Hypothalamus (tissue), 51 donors: ENCODE measurements at places on chromosomes 4 and X.

GRCh38 chr4:90580326-90580725, 453.1 kb downstream of the CCSER1 start:
- DNase-seq: no peak

- no peak for DNase-seq
Observed at GRCh38 chrX:15356444-15356843, 21.1 kb upstream of the PIGA start.

GRCh38 chrX:56000729-56001128, 231.4 kb upstream of the KLF8 start:
- no peak for DNase-seq

DNA sequence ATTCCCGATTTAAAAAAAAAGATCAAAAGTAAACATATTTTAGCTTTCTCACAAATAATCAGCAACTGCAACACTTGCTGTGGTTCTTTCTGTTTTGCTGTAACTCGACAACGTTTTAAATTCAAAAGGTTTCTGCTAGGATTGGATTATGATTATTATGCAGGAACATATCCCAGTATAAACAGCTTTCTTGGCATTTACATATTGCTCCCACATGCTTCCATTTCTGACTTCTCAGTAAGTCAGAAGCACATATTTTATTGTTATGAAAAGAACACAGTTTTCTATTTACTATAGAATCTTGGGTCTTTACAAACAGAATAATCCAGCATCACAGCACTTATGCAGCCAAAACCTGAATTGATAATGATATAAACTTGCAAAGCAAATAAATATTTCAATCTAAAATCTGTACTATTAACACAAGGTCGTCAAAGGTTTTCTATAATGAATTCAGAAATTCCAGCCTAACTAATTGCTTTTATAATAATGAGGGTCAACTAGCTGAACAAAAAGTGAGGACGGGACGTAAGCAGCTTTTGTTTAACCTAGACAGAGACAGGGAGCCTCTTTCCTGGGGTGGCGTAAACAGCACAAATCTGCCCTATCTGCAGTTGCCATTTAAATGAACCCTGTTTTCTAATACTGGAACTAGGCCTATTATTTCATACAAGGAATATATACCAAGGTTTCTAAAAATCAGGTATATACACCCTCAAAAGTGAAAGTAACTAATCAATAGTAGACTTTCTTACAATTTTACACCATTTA, 9.8 kb upstream of the PCDH18 start:
- DNase-seq: no peak

DNA sequence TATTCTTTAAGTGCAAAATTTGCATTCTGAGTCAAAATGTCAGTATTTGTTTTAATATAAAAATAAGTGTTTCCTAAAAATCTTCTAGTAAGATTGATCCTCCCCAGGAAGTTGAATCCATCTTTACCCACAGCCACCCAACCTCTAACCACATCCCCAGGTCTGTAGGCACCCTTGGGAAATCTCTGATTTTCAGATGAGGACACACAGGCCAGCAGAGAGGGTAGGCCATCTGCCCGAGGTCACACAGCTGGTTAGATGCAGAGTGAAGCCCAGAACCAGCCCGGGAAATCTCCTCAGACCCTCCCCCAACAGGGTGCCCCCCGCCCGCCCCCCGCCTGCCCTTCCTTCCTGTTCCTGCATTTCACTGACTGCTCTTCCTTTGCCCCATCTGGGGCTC, 277.5 kb downstream of the FBXW7 start:
- no peak for DNase-seq

- DNase-seq: no peak
Observed at GRCh38 chr4:93065790-93066189, 762.0 kb downstream of the GRID2 start.

DNA sequence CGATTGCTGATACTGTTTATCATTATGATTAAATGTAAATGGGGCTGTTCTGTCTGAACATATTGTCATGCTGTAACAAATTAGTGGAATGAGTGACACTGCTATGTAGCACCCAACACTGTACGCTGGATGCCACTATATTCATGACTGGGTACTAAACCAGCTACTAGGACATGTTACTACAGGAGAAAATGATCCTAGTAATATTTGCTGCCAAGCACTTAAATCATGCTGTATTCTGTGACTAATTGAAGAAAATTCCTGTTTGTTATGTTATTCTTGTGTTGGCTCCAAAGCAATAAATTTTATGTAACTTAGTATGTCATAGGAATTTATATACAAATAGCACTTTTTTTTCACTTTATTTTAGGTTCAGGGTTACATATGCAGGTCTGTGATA, 804.2 kb downstream of the CENPC start:
- no peak for DNase-seq

- DNase-seq: no peak
Observed at GRCh38 chrX:154368630-154369448, 5.6 kb downstream of the FLNA start.

DNA sequence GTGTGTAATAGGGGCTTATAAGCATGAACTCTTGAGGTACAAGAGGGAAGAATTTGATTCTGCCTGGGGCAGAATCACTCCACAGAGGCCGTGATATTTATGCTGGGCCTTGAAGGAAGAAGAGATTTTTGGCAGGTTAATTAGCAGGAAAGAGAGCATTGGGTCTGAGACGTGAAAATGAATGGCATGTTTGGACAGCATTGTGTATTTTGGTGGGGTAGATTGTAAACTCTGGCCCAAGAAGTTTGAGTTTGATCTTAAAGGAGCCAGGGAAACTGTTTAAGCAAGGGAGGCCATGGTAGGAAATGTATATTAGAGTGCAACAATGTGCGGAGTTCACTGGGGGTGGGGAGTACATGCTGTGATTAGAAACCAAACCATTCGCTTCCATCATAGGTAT, 62.4 kb downstream of the NPNT start:
- no peak for DNase-seq

- no peak for DNase-seq
Observed at GRCh38 chrX:107871136-107871535, 45.5 kb downstream of the MID2 start.

DNA sequence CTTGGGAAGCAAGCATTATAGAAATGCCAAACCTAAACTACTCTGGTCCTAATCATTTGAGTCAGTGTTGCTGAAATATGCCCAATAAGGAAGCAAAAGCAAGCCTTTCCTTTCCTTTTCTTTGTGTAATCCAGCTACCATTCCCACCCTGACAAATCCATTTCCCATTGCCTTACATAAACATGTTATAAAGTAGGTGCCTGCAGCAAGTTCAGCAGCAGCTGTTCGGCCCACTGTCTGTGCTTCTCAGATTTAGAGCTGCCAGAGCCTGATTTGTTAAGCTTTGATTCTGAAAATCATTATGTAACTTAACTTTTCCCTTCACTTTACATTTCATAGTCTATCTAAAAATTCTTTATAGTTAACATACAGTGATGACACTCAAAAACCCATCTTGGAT, 148.6 kb downstream of the EPHA5 start:
- no peak for DNase-seq
